Astrocyte of the cerebellum (primary cell): ENCODE measurements at places on chromosomes 3 and 15.
A peak's percentile ranks its signal among the peaks of the same experiment; 100 is the strongest.

GRCh38 chr3:136734382-136735070 is 17.7 kb downstream of the STAG1 start:
- DNase-seq: no peak

DNA sequence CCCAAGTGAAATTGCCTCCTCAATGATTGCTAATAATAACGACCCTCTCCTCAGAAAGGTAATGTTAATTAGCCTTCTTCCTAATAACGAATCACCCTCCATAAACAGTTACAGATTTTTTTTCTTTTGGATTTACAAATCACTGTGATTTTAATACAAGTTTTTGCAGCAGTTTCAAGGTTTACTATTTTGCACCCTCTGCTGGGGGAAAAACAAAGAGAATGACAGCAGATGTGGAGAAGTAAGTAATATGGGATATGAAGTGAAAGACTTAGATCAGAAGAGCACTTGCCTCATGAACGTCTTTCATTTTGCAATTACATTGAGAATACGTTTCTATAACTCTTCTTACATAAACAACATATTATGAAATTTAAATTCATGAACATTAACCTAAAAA is 16.1 kb upstream of the CNTN3 start:
- DNase-seq: peak; percentile 8

DNA sequence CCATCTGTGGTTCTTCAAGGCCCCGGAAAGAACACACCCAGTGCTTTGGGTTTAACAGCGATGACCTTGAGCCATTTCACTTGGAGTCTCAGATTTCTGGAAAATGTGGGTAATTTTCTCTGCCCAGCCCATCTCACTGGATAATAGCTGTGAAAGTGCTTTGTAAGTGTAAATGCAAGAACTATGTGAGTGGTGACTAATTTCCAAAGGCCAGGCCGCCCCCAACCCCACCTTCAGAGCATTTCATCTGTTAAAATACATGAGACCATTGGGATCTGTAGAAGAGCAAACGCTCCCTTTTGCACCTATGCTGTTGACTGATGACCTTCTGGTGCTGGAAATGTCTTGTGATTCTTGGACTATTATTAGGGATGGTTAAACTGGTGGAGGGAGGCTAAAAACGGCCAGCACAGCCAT is 196.8 kb upstream of the LPP start:
- DNase-seq: no peak

- DNase-seq: no peak
Observed at GRCh38 chr3:111601810-111602209, 6.7 kb upstream of the ZBED2 start.

DNA sequence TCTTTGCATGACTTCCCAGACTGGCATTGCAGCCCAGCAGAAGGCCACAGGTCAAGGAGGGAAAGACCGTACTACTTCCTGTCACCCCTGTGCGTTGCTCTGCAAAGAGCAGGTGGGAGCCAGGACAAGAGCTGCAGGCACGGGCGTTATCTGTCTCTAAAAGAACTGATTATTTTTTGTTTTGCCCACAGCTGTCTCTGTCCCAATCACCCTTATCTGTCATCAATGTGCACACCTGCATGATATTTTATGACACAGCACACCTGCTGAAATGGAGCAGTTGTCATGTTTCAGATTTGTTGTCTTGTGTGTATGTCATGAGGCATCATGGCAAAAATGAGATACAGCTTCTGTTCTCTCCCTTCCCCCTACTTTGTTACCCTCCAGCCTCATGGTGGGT is 58.8 kb downstream of the SLCO3A1 start:
- no peak for DNase-seq

DNA sequence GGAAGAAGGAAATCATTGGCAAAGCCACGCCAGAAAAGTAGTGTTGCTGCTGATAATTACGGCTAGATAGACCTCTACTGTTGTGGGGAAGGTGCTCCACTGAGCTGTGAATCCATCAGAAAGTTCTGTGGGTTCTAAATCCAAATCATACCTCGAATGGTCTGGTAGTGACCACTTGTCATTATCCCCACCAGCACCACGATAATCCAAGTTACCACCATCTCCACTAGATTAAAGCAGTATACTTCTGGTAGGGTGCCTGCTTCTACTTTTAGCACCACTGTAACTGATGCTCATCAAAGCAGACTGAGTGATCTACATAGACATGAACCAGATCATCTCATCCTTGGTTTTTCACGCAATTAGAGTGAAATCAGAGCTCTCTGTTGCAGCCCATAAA is 185.5 kb downstream of the FMN1 start:
- no peak for DNase-seq

DNA sequence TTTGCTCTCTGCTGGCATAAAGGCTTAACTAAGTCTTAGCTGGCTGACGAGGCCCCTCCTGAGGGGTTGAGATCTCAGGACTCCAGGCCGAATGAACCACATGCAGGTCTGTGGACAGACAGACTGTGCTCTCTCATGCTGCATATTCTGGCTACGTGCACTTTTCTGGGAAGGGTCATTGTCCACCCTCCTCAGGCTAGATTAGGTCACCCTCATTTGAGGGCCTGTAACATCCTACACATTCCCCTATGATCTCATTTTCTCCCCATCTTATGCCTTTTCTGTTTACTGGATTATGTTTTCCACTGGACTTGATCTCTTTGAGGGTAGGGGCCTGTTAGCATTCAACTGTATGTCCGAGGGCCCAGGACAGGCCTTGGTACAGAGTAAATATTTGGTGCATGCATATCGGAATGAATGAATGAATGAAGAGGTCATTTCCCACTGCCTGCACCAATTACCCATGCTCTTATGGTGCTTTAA is 13.7 kb downstream of the EEFSEC start:
- DNase-seq: no peak

DNA sequence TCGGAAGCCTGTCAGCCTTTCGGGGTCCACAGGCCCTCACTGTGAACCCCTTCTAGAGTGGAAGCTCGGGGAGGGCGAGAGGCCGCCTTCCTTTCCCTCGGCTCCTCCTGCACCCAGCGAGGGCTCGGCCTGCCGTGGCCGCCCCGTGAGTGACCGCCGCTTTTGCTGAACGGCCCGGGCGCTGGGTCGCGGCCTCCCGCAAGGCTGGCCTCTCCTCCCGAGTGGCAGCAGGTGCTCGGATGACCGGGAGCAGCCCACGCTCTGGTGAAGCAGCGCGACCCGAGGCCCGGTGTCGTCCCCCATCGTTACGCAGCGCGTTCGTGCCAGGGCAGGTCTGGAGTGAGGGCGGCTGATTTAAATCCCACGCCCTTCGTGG is 53.8 kb downstream of the LRRK1 start:
- no peak for DNase-seq

- peak; percentile 9 for DNase-seq
Observed at GRCh38 chr3:129560911-129561594, 18.1 kb downstream of the H1-8 start.
